ENCODE measurements at places on chromosomes 7 and 10. TPM values are rescaled to one million over a fixed set of nuclear protein-coding genes. Genes with fewer than 3 reads are reported as not detected.

The ZNF518A gene
- 69.9 TPM for polyA plus RNA-seq

The EDRF1 gene
- 58.4 TPM for polyA plus RNA-seq

- DNase-seq: no peak
Observed at GRCh38 chr7:45681596-45682357, 107.6 kb downstream of the ADCY1 start.

The DNAH11 gene
- polyA plus RNA-seq: 3.3 TPM

DNA sequence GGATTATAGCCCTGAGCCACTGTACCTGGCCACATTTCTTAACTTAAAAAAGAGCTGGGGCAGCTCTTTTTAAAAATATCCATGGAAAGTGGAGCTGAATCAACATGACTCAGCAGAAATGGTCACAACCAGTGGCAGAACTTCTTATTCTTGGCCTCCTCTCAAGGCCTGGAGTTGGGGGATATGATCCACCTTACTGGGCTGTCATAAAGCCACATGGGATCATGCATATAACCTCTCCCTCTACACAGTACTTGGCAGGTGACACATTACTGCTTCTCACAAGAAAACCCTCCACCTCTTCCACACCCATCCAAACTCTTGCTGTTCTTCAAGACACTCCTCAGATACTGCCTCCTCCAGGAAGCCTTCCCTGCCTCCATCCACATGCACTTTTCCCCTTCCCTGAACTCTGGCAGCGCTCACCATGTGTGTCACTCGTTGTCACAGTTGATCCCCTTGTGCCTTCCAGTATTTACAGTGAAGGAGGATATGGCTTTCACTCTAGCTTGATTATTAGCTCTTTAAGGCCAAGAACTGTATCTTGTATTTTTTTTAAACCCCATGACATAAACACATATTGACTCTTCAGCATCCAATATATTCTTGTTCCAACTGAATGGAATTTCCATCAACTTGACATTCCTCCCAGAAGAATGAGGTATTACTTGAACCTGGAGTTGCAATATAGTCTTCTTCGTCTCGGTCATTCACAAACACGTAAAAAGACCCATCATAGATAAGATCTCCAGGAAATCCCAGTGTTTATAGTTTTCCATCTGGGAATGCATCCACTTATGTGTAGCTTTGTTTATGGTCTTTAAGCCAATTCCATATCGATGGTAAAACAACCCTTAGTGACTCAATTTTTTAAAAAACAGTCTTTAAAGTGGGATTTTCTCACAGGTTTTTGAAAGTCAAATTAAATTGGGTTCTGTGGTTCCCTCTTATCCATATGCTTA, 85.5 kb downstream of the TBXAS1 start:
- no peak for DNase-seq

DNA sequence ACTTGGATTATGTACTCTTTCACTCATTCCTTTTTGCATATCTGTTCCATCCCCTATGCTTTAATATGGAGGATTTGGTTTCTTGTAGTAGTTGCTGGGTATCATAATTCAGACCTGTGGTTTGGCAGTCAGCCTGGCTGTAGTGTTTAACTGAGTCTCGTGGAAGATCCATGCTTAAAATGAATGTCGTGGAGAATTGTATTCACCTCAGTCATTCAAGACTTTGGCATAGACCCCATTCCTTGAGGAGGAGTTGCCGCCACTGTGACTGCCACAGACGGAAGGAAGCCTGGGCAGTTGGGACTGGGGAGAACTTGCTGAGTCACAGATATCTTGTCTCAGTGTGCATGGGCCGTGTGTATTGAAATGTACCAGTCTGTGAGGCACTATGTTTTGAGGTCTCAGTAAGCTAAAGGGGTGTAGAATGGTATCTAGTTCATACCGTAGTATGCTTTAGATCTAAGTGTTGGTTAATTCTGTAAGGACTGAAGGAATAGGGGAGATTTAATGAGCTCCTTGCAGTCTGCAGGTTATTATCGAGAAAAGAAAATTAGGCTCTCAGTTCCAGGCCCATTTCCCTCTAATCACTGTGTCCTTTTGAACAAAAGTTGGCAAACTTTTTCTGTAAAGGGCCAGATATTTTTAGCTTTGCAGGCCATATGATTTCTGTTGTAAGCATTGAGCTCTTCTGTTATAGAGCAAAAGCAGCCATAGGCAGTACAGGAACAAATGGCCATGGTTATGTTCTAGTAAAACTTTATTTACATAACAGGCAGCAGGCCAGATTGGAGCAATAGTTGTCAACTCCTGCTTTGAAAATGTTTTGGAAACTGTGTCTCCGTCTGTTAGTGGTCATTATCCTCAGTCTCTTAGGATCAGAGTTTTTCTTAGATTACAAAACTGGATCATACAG, 76.8 kb downstream of the TPST1 start:
- DNase-seq: no peak

The ABCC2 gene
- polyA plus RNA-seq: 15.2 TPM

- no peak for DNase-seq
Observed at GRCh38 chr7:26655781-26656180, 208.6 kb downstream of the SKAP2 start.

DNA sequence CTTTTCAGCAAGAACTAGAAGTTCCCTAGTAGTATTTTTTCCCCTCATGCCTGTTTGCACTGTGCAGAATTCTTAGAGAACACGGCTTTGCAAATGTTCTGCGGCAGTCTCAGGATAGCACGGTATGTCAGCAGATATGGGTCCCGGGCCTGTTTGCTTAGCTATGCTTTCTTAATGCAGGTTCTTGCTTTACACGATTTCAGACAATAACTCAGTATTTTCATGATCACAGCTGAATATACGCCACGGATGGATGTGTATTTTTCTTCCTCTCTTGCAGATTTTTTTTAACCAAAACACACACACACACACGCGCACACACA, 137.3 kb downstream of the HECW1 start:
- DNase-seq: no peak

DNA sequence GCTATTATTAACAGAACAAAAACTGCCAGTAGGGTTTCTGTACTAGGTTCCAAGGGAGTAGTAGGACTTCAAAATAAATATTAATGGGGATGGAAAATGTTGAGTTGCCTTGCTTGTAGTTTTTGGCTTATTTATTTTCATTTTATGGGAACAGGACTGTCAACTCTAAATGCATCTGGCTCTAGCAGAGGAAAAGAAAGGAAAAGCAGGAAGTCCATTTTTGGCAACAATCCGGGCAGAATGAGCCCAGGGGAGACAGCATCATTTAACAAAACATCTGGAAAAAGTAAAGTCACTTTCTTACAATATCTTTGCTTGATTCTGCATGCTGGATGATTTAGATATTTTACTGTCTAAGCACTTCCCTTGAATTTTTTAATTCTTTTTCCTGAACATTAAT, 69.4 kb downstream of the NOC3L start:
- DNase-seq: peak; percentile 70

GRCh38 chr10:61960396-61961120, 59.1 kb downstream of the ARID5B start:
- no peak for DNase-seq

- DNase-seq: no peak
Observed at GRCh38 chr10:71946700-71947099, 17.5 kb upstream of the CHST3 start.

The ASZ1 gene
- not detected for polyA plus RNA-seq

DNA sequence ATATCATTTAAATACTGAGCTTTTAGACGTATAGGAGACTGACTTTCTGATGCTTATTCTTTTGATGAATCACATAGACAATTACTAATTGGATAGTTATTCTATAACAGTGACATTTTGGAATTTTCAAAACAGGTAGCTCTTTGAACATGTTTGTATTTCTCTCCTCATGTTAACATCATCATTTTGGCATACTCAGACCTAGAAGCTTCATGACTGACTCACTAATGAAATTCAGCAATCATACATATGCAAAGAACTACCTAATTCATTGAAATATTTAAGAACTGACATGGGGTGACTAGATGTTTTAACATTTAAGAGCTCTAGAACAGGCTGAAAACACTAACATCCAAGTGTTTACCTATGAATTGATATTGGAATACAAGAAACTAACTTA, 192.3 kb downstream of the VTI1A start:
- no peak for DNase-seq

GRCh38 chr7:64887756-64888508, 15.1 kb upstream of the ZNF273 start:
- DNase-seq: no peak

The TMEM72 gene
- polyA plus RNA-seq: 68.0 TPM

The STEAP1B gene
- polyA plus RNA-seq: 1.6 TPM

DNA sequence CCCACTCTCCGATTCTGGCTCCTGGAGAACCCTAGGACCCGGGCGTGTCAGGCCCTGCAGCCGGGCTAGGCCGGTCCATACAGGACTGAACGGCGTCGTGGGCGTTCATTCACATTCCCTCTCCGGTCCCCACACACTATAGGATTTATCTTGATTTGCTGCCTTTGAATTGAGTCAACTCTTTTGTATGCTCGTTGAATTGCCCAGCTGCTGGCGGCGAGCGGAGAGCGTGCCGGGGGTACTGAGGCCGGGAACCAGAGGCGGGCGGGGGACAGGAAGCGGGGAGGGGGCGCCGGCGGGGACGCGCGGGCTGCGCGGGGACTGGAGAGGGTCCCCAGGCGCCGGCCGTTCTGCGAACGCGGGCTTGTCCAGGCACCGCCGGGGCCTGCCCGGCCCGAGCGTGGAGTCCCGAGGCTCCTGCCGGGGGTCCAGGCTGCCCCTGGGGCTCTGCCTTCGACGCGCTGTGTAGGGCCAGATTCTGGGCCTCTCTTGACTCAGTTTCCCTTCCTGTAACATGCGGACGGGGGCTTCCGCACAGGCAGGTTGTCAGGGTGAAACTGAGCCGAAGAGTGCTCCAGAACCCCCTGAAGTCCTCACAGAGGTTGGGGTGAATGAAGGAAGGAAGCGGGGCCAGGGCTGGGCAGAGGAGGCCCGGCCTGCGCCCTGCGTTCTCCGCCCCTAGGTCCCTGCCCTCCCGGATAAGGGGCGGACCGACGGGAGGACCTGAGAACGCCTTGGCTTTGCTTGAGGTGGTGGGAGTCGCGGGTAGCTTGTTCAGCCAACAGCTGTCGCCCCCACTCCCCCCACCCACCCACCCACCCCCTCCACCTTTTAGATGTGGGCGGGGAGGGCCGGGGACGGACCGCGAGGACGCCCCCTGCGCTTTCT, 769 bp upstream of the ELFN1 start:
- no peak for DNase-seq

The ACSM6 gene
- 0.86 TPM for polyA plus RNA-seq

GRCh38 chr10:125149036-125149679, 11.2 kb downstream of the CTBP2 start:
- no peak for DNase-seq

DNA sequence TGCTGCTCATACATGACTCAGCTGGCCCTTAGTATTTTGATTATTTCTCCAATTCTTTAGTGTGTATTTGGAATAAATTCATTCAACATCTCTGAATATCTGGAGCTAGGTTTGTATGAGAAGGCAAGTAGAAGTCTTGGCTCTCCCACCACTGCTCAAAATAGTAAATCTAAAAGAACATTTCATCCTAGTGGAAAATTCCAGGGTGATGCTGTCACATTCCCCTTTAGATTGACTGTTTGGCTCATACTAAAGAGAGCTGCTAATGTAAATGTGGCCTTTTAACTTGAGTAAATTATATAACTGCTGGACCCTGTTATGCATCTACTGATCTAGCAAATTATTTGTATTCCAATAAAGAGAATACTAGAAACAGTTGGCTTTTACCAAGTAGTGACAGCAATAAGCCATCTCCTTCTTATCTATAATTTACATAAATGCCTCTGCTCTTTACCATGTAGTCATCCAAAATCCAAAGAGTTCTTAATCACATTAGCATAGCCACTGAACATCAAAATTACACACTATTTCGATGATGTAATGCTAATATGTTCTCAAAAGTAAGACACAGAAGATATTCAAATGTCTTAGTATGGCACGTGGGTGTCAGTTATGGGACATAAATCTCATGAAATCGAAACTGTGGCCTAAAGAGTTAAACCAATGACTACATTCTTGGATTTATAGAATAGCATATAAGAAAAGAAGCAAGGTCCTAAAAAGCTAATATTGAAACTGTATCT, 86.9 kb upstream of the KCND2 start:
- no peak for DNase-seq

- no peak for DNase-seq
Observed at GRCh38 chr10:116848944-116849247, 403 bp upstream of the ENO4 start.

The FZD8 gene
- polyA plus RNA-seq: 10.5 TPM

GRCh38 chr7:129298268-129298893, 73.6 kb downstream of the AHCYL2 start:
- DNase-seq: peak; percentile 42

The STARD3NL gene
- polyA plus RNA-seq: 67.2 TPM

- no peak for DNase-seq
Observed at GRCh38 chr10:109967739-109968088, 40.1 kb upstream of the ADD3 start.

The STEAP1 gene
- 16.5 TPM for polyA plus RNA-seq

DNA sequence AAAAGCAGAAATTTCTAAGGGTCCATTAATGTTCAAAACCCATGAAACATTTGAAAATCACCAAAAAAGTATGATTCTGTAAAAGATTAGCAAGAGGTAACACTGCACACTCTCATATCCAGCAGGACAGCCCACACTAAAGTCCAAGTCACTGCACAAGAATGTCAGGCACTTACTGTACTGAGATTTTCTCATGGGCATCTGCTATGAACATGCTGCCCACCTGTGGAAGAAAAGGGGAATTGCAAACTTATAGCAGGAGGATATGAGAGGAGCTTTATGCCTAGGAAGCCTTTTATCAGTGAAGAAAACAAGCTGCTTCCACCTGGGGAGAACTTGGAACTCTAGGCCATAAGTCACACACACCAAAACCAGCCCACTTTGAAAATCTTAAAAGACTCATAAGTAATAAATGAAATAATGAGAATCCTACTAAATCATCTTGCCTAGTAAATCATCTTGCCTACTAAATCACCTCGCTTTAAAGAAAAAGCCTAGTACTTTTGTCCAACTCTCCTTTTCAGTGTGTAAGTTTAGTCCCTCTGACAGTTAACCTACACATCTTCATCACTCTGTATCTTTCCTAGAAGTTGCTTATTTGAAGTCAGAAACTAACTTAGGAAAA, 46.1 kb downstream of the ARMH3 start:
- DNase-seq: peak; percentile 82

DNA sequence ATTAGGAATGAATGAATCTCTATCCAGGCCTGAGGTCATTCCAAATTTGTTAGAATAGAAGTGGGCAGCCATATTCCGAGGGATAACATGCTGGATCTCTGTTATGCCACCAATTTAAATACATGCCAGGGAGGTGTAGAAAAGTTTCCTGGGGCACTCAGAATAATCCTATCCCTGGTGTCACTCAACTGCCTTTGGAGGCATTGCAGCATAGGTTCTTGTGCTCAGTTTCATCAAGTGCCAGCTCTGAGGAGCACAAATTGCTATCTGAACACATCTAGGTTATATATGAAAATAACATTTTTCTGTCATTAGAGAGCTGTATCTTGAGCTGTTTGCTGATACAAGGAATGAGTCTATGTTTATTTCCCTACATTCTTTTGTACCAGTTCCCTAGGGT, 197.3 kb downstream of the CSTF2T start:
- DNase-seq: no peak

The TMEM273 gene
- 2.0 TPM for polyA plus RNA-seq

- DNase-seq: no peak
Observed at GRCh38 chr10:124943301-124944092, 1.6 kb downstream of the ZRANB1 start.

- no peak for DNase-seq
Observed at GRCh38 chr7:152862856-152863255, 103.3 kb downstream of the ACTR3B start.

GRCh38 chr10:73247509-73248258, 629 bp upstream of the DNAJC9 start:
- no peak for DNase-seq

The GIMAP8 gene
- polyA plus RNA-seq: 8.0 TPM

The MOGAT3 gene
- polyA plus RNA-seq: 0.90 TPM

The CWF19L1 gene
- polyA plus RNA-seq: 38.8 TPM
